Fibroblast of skin of back (primary cell): ENCODE measurements at places on chromosomes 2 and 18.
A peak's percentile ranks its signal among the peaks of the same experiment; 100 is the strongest.

DNA sequence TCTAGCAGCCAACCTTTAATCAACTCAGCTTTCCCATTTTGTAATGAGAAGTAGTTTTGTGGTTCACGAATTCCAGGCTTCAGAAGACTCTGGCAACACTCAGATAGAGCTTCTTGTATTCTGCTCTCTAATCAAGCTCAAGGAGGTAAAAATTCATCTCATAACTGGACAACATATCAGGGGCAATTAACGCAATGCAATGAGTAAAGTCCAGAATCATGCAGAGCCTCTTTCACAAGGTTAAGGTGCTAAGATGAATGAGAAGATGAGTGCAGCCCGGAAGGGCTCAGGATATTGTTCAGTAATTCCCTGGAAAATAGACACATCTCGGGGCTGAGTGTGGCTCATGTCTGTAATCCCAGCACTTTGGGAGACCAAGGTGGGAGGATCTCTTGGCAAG, 527.7 kb downstream of the SOX11 start:
- DNase-seq = no peak

- DNase-seq = peak; percentile 19
Measured at GRCh38 chr2:72738096-72738495, 87.7 kb downstream of the EXOC6B start.

DNA sequence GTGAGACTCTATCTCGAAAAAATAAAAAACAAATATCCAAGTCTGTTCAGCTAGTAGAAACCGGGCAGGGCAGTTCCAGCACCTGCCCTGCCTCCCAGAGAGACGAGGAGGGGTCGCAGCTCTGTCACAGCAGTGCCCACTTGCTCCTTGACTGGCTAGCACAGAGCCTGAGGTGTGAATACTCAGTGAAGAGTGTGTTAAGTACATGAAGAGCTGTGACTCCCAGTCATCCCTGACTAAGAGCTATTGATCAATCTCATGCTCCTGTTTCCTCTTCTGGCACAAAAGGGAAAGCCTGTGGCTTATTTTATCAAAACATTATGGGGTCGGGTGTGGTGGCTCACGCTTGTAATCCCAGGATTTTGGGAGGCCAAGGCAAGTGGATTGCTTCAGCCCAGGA, 83.0 kb upstream of the FZD7 start:
- peak; percentile 36 for DNase-seq

GRCh38 chr18:3319894-3320454, 58.0 kb downstream of the MYL12B start:
- no peak for DNase-seq

GRCh38 chr2:42809819-42810120, 17.4 kb upstream of the HAAO start:
- DNase-seq = no peak

DNA sequence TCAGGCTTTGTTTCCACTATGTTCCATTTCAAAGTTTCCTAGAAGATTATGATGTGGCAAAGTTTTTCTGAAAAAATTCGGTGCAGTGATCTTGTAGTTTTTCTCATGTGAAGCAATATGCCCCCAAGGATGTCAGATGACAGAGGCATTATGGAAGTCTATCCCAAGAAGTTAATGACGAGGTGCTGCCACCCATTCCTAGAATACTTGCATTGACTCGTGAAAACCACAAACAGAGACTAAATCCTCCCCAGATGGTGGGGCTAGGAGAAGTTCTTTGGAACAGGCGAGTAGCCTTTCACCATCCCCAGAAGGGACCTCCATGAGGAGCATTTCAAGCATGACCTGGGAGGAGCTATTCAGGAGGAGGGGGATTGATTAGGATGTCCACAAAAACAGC, 40.2 kb upstream of the COPS8 start:
- peak; percentile 55 for DNase-seq

DNA sequence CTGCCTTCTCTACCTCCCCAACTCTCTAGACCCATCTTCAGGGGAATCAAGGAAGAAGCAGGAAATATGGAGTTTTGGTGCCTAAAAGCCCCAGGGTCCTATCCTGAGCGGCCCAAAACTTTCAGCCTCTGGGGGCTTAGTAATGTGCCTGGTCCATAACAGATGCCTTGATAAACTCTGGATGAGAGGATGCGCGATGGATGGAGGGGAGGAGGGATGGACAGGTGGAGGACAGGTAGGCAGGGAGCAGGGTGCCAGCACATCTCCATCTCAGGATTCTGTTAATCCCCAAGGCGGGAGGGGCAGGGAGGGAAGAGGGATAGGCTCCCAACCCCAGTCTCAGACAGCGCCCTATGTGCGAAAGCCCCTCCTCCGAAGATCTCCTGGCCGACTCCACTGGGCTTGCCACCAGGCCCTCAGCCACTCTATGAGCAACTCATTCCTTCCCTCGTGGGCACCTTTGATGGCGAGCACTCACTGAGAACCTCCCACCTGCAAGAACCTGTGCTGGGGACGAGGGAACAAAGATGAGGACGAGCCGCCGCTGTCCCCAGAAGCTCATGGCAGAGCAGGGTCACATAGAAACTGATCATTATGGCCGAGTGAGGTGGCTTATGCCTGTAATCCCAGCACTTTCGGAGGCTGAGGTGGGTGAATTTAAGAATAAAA, 23.1 kb downstream of the HS1BP3 start:
- DNase-seq = no peak

- DNase-seq = peak; percentile 27
Measured at GRCh38 chr2:38375696-38376345, 1.3 kb downstream of the ATL2 start.

DNA sequence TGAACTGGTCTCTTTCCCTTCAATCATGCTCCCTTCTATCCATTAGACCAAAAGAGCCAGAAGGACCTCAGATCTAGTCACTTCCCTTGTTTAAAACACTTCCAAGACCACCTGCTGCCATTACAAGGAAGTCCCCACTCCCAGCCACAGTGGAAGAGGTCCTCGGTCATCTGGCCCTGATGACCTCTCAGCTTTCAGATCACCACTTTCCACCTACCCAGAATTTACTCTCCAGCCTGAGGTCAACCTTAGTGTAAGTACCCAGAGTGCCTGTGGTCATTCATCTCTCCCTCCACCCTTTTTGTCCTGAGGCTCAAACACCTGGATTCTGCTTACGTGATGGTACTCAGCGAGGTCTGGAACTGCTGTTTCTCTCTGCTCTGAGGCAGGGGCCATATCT, 67.1 kb downstream of the MARCO start:
- no peak for DNase-seq

- DNase-seq = no peak
Measured at GRCh38 chr2:175170659-175171304, 2.8 kb upstream of the ATF2 start.

GRCh38 chr2:181627545-181627944, 29.4 kb downstream of the CERKL start:
- DNase-seq = peak; percentile 9

- no peak for DNase-seq
Measured at GRCh38 chr18:23094411-23095190, 40.7 kb upstream of the CABLES1 start.

GRCh38 chr2:187167491-187167890, 280.6 kb downstream of the CALCRL start:
- DNase-seq = no peak

DNA sequence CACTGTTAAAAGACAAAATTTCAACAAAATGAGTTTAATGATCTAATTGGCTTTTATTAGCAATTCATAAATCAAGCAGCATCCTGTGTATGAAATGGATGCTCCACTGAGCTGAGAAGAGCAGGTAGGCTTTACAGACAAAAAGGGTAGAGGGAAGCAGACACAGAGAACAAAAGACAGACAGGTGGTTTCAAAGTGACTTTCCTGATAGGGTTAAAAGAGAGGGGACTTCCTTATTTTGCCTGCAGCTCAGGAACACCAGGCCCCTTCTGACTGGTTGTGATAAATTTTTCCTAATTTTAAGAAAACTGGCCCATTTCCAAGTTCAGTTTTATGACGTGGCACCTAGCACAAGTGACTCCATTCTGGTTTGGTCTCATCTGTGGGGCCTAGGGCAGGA, 11.9 kb downstream of the TEX51 start:
- no peak for DNase-seq

DNA sequence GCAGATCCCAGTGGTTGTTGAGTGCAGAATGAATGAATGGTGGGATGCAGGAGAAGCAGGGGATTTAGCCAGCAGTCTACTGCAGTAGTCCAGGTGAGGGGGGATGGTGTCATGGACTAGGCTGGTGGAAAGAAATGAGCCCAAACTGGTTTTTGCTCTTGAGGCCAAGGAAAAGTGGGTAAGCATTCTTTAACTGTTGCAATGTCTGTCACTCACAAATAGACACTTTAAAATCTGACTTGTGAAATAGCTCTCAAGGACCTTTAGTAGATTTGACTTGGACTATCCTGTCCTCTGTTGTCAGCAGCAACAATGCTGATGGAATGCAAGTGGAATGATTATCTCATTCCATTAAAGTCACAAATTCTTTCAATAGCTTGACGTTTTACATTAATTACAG, 37.5 kb upstream of the STK17B start:
- DNase-seq = peak; percentile 19

DNA sequence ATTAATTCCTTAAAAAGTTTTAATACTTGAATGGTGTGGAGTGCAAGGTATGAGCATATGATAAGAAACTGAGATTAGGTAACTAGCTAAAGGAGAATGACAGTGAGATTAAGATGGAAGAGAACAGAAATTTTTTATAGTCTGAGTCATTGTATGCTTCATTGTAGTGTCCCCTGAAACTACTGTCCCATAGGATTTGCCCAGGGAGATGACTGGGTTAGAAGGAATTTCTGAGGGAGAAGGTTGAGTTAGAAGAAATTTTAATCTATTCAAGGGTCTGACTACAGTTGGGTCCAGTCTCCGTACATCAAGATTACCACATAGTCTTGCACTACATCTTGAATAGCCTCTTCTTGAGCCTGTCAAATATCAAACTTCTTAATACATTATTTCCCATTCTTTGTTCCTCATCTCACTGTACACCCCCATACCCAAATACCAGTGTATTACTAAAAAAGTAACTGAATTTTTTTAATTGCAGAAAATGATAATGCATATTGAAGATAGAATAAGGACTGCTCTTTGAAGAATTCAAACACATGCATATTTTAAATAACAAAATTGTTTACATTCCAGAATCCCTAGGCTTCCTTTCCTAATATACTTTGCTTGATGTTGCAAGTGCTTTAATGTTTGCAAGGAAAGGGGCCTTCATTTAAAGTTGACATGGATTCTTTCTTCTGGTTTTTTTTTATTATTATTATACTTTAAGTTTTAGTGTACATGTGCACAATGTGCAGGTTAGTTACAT, 314.3 kb upstream of the COL3A1 start:
- DNase-seq = peak; percentile 96

DNA sequence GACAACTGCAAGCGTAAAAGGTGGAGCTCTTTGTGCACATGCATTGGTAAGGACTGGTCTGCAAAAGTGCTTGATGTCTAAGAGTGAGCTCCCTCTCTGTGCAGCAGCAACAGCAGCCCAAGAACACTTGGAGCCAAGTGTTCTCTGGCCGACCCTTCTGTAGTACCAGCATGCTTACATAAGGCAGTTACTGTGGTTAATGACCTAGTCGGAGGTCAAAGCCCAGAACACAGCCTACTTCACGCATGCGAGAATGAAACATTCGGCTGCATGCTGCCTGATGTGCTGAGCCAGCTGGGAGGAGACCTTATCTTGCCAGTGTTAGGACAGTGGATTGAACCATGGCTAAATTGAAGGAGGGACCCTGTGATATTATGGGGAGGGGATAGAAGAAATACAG, 21.3 kb downstream of the NCAPH start:
- DNase-seq = no peak

- DNase-seq = no peak
Measured at GRCh38 chr2:30747206-30747605, 60.0 kb downstream of the CAPN13 start.

GRCh38 chr2:198807131-198807530, 650.6 kb downstream of the SATB2 start:
- peak; percentile 38 for DNase-seq

- no peak for DNase-seq
Measured at GRCh38 chr2:144324446-144325045, 195.4 kb downstream of the ZEB2 start.

- no peak for DNase-seq
Measured at GRCh38 chr2:218249691-218250090, 11.1 kb upstream of the GPBAR1 start.

GRCh38 chr2:126876631-126877030, 22.1 kb upstream of the TEX51 start:
- DNase-seq = no peak

GRCh38 chr2:121390082-121390692, 105.2 kb upstream of the TFCP2L1 start:
- no peak for DNase-seq

GRCh38 chr2:170305711-170306110, 127.8 kb downstream of the MYO3B start:
- no peak for DNase-seq

- DNase-seq = peak; percentile 10
Measured at GRCh38 chr18:47846431-47846830, 84.0 kb downstream of the SMAD2 start.

DNA sequence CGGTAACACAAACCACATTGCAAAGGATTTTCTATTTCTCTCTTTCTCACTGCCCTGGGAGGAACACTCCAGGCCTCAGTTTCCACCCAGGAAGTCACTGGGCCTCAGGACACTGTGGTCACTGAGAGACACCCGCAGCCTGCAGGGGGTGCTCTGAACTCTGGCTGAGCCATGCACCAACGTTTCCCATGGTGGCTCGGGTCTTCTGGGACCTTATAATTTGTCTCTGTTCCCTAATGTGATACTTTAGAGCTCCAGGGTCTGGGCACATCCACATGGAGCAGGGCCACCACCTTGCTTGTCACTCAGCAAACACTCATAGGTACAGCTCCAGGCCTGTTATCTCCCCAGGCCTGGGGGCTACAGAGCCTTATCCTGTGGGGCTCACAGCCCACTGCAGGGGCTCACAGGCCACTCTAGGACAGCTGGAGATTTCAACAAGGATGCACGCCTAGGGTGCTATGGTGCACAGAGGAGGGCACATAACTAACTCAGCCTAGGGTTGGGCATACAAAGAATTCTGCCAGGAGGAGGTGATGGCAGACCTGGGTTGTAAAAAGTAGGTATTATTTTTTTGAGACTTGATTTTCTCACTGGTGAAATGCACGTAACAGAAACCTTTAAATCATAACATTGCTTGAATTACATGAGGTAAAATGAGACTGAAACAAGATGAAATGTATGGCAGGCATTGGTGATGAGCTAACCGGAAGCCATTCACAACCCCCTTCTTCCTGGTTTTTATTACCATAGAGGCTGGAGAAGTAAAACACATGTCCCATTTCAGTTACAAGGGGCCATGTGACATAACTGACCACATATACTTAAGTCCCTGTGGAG, 3.0 kb upstream of the HS1BP3 start:
- no peak for DNase-seq

GRCh38 chr2:25615386-25615785, 58.0 kb downstream of the DTNB start:
- no peak for DNase-seq

DNA sequence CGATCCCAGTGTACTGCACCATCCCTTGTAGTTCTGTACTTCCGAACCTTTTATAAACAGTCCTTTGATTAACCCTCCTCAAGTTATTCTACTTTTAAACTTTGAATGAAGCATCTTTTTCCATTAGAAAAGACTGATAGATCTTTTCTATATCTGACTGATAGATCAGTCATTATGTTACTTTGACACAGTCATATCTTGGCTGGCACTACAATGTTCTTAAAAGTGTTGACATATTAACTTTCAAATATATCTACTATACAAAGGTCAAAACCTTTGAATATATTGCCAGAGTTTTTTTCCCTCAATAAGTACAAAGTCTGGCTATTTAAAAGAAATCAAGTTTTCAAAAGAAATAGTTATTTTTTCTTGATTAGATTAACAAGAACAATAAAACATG, 35.4 kb upstream of the NABP1 start:
- no peak for DNase-seq
